SHP77 treated with DMSO at 0.1 percent for 48 hours (cell line): ENCODE measurements at places on chromosomes 13 and 19.
A peak's percentile ranks its signal among the peaks of the same experiment; 100 is the strongest.

DNA sequence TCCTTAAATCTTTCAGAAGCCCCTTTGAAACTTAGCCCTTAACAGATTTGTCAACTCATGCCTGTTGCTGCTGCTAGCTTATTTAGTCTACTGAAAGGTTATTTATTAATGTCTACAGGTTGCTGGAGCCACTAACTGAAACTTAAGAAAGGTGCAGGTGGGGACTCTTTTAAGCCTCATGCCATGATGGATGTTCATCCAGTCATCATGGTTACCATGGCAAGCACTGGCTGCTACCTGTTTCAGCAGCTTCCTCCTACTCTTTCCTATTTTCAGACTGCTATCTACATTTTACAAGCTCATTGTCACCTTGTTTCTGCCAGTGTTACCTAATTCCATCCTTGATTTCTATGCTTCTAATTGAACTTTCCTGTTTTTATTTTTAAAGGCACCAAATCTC is 27.1 kb downstream of the DGKH start:
- no peak for DNase-seq

GRCh38 chr19:39817888-39818561 is 15.9 kb downstream of the DYRK1B start:
- no peak for DNase-seq

- DNase-seq: no peak
These were observed 7.1 kb upstream of the DOCK9 start for GRCh38 chr13:98984983-98985382.

GRCh38 chr19:42254089-42254849 is 659 bp downstream of the ERF start:
- no peak for DNase-seq

- no peak for DNase-seq
These were observed 109.6 kb upstream of the SERP2 start for GRCh38 chr13:44263751-44264620.

DNA sequence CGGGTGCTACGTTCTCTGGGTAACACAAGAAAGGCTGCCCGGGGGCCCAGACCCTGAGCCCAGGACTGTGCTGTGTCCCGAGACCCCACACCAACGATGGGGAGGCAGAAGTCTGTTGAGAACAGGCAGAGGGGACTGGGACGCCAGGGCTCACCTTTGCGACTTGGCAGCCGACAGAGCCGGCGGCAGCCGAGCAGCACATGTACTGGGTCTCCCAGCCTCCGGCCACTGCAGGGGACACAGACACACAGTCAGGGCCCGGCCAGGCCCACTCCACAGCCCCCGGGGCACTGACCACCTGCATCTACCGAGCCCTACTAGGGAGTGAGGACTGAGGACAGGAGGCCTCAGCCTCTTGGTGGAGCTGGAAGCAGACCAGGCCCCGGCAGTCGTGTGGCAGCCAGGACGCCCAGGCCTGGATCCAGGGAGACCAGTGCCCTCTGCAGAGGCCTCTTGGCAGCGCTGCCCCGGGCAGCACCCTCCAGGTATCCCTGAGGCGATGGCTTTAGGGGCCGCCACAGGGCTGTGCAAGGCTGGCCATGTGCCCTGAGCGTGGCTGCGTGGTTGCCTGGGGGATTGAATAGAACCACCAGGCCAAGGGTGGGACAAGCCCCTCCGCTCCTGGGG is 5.6 kb upstream of the ATP8B3 start:
- DNase-seq: no peak

GRCh38 chr19:46783670-46784069 is 4.7 kb downstream of the SLC1A5 start:
- no peak for DNase-seq

DNA sequence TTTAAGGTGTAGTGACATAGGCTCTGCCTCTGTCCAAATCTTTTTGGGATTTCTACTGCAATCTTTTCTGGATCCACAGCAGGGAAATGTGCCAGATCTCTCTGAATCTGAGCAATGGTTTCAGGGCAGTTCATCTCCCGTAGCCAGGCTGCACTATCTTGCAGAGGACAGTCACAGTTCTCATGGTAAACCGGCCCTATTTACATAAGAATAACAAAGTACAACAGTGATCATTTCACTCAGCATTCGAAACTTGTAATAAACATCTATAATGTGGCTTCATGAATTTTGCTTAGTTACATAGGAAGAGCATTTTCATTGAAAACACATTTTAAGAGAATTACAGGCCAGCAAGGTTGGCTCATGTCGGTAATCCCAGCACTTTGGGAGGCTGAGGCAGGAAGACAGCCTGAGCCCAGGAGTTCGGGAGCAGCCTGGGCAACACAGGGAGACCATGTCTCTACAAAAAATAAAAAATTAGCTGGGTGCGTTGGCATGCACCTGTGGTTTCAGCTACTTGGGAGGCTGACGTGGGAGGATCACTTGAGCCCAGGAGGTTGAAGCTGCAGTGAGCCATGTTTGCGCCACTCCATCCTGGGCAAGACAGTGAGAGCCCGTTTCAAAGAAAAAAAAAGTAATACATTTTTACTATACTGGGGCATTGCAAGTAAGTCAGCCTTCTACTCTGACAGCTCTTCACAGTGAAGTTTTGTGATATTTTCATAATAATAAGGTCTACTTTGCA is 5.0 kb downstream of the POGLUT2 start:
- no peak for DNase-seq

- no peak for DNase-seq
These were observed 477.5 kb downstream of the SLITRK6 start for GRCh38 chr13:85321734-85322133.

GRCh38 chr13:41356786-41357185 is 45.7 kb downstream of the NAA16 start:
- no peak for DNase-seq

DNA sequence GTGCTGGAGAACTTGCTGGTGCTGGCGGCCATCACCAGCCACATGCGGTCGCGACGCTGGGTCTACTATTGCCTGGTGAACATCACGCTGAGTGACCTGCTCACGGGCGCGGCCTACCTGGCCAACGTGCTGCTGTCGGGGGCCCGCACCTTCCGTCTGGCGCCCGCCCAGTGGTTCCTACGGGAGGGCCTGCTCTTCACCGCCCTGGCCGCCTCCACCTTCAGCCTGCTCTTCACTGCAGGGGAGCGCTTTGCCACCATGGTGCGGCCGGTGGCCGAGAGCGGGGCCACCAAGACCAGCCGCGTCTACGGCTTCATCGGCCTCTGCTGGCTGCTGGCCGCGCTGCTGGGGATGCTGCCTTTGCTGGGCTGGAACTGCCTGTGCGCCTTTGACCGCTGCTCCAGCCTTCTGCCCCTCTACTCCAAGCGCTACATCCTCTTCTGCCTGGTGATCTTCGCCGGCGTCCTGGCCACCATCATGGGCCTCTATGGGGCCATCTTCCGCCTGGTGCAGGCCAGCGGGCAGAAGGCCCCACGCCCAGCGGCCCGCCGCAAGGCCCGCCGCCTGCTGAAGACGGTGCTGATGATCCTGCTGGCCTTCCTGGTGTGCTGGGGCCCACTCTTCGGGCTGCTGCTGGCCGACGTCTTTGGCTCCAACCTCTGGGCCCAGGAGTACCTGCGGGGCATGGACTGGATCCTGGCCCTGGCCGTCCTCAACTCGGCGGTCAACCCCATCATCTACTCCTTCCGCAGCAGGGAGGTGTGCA is 587 bp downstream of the S1PR4 start:
- DNase-seq: no peak

DNA sequence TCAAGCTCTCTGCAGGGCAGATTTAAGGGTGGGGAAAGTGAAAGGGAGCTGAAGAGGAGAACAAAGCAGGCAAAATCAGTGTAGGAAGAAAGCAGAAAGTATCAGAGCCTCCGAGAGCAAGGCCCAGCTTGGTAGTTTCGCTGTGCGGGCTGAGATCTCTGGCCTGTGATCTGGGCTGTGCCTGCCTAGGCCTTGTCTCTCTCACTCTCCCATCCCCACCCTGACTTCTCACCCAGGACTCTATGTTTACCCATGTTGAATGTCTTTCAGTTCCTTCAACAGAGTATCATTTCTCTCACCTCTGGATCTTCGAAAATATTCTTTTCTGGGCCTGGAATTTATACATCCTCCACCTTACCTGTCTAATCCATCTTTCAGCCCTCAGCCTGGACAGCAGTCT is 391.3 kb downstream of the FOXO1 start:
- no peak for DNase-seq

DNA sequence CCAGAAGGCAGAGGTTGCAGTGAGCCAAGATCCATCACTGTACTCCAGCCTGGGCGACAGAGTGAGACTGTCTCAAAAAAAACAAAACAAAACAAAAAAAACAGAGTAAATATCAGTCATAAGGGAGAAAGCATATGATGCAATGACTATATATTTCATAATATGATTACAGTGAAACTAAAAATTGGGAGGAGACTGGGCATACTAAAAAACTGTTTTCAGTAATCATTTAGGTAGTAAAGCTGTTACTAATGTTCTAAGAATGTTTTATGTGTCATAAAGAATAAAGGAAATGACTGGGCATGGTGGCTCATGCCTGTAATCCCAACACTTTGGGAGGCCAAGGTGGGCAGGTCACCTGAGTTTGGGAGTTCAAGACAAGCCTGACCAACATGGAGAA is 15.9 kb downstream of the ZNF573 start:
- no peak for DNase-seq

GRCh38 chr19:51688671-51689571 is 4.2 kb upstream of the SPACA6 start:
- peak; percentile 60 for DNase-seq

DNA sequence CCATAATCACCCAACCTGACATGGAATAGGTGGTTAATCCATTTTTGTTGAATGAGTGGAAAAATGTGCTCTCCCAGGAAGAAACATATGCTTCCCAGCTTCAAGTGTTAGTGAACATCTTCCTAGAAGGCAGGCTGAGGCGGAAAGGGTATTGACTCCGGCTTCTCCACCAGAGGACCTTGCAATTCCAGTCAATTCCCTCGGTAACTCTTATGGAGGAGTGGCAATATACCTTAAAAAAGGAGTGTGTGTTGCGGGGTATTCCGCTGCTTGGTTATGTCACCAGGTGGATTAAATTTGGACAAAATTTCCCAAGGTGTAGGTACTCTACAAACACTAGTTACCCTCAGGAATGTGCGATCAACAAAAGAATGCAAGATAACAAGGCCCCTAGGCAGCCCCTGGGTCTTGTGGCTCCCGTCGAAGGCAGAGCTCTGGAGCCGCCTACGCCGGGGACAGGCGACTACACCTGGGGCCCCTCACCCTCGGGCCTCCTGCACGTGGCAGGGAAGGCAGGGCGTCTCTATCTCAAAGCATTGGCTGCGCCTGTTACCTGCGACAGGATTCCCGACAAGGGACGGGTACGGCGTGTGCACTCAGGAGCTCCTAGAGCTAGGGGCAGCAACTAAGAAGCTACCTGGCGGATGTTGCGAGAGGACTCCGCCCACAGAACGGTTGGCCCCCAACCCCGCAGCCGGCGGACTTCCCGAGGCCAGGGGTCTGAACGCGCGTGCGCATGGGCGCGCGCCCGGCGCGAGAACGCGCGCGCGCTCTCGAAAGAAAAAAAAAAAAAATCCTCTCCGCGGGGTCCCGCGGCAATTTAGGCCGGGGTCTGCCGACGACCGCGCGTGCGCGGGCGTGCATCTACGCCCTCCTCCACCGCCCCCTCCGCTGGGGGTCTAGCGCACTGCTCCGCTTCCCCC is at the start of gene WDR87:
TSS of gene WDR87 (minus strand) at position 649 of the 923 bp plus-strand sequence. CDS start 8,355 bp downstream, outside the sequence.
- peak; percentile 69 for DNase-seq

- no peak for DNase-seq
These were observed 257.9 kb downstream of the KLF12 start for GRCh38 chr13:73876323-73876722.

DNA sequence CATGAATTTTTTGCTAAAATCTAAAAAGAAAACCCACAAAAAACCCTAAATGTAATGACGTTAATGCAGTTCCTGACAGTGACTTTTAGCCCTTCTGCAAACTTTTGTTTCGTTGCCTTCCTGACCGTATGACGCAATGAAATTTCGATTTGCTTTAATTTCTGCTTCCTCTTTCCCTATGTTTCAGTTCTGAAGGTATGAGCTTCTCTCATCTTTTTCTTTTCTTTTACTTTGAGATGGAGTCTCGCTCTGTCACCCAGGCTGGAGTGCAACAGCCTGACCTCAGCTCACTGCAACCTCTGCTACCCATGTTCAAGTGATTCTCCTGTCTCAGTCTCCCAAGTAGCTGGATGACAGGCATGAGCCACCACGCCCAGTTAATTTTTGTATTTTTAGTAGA is 6.1 kb upstream of the LILRA5 start:
- DNase-seq: no peak

DNA sequence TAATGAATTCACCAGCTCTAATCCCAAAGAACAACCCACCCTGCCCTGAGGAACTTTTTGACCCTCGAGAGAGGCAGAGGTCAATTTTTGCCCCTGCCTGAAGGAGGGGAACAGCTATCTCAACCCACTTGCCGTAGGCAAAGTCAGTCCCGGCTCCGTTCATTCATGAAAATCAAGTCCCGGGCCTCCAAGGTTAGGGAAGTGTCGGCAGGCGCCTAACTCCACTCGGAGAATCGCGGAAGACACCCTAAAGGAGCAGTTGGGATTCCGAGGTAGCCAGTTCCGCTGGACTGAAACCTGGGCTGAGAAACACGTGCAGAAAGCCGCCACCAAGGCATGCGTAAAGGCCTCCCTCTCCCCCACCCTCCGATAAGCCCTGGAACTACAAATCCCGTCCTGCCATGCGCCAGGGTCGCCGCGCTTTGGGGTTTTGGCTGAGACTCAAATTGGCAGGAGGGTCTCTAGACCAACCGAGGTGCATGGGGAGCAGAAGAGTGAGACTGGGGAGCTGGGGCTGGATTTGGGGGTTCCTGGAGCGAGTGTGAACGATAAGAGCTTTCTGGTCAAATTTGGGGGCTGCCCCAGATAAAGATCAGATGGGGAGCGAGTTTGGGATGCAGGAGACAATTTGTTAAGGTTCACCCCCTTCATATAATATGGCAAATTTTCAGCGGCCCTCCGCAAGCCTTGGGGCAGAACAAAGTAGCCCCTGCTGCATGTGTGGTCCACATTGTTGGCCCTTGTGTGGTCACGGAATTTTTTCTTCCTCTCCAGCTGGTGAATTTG is at the start of gene TNPO2:
TSS of gene TNPO2 (minus strand) at position 292 of the 786 bp plus-strand sequence. CDS start 2,955 bp downstream, outside the sequence.
- DNase-seq: peak; percentile 54

GRCh38 chr19:30784850-30785457 is 412.8 kb downstream of the ZNF536 start:
- DNase-seq: no peak

- no peak for DNase-seq
These were observed 16.6 kb downstream of the RASA3 start for GRCh38 chr13:114115796-114116195.

GRCh38 chr19:39328046-39328705 is 7.5 kb upstream of the LRFN1 start:
- no peak for DNase-seq
